NCI-H1930 (cell line): ENCODE measurements at places on chromosomes 6 and 20.

GRCh38 chr6:37474316-37474715 lies 25.4 kb downstream of the CCDC167 start:
- DNase-seq = no peak

- DNase-seq = no peak
Observed at GRCh38 chr6:127069659-127070279, 48.7 kb upstream of the RSPO3 start.

- DNase-seq = no peak
Observed at GRCh38 chr6:107102414-107102805, 12.9 kb downstream of the BEND3 start.

- no peak for DNase-seq
Observed at GRCh38 chr6:113416170-113416569, 441.0 kb upstream of the MARCKS start.
